ENCODE measurements at places on chromosomes 16 and 17.

DNA sequence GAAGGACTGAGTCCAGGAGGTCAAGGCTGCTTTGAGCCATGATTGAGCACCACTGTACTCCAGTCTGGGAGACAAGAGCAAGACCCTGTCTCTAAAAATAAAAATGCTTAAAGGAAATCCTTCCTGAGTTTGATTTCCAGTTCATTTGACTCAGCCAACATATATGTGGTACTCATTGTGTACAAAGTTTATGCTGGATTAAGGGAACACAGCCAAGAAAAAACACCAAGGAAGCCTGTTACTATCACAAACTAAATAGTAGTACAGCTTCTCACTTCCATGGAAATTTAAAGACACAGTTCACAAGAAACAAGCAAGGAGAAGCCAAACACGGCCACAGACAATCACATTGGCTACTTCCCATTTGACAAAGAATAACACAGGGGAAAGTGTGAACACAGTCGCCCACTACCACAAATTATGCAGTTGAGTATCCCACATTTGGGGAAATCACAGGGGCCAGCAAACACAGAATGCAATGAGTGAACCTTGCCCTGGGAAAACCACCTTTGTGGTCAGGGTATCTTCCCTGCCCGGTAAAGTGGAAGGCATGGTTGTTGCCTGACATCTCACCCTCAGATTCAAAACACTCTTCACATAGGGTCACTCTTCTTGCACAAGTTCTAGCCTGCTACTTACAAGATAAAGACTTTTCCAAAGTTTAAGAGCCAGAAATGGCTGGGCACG, 14.5 kb downstream of the TEX14 start:
- DNase-seq, result no peak

DNA sequence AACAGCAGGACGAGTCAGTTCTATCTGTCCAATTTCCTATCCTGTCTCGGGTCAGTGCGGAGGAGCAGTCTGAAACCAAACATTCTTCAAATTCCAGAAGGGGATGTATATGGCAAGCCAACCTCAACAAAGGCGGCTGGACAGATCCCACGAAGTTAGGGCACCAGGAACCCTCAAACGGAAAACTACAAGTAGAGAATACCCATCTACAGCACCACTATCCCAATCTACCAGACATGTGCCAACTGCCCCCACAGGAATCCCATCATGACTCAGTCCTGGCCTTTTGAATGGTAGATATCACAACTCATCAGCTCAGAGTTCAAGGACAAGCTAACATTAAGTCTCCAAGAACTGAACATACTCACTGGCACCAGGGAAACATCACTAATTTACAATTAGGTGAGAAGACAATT, 2.3 kb downstream of the NAT9 start:
- no peak for DNase-seq

DNA sequence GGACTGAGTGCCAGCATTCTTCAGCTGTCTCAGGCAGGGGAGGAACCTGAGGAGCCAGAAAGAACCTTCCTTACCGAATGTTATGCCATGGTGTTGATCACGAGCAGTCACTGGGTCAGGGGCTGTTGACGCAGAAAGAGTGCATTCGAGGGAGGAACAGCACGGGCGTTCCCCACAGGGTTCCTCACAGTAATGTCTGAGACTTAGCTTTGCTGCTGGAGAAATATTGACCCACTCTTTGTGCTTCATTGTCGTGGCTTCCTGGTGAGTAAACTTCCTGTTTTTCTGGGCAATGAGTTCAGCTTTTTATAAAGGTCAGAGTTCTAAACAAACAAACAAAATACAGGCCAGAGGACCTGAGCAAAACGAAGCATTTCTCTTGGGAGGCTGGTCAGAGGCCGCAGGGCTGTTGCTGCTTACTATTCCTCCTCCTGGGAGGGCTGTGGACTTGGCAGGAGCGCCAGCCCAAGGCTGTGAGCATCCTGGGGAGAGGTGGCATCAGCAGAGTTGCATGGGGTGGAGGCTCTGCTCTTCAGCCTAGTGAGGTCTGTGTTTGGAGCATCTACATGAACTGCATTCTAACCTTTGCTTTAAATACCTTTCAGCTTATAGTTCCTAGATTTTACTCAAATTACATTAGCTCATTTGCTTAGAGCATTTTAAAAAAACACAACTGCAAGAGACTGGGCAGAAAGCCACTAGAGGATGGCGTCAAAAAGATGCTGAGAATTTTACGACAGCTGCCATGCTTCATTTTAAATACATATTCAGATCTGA, 143.1 kb upstream of the CACNG5 start:
- no peak for DNase-seq

DNA sequence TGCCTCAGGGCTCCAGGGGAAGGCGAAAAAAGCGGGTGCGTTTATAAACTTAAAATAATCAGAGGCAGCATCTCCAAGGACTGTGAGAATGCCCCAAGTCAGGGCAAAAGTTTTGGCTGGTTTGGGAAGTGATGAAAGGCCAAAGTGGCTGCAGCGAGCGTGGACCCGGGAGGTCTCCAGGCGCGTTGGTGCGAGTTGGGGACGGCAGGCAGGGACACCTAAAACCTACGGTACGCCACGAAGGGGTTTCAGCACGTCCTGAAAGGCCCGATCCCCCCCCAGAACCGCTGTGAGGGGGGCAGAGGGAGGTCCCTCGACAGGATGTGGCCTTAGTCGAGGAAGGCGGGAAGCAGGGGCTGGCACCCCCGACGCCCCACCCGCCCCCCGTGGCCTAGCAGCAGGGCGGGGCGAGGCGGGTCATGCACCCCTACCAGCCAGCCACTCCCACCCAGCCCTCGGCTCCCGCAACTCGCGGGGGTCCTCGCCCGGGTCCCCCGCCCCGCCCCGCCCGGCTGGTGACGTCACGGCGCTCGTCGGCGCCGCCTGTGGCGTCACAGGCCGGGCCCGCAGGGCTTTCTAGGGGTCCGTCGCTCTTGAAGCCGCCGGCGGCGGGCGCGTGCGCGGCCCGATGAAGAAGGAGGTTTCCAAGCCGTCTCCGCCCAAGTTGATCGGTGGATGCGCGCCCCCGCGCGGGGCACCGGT, at the start of gene MYCBPAP:
Gene MYCBPAP (plus strand): TSS at position 569 of the 702 bp plus-strand sequence. CDS start 236 bp downstream, outside the sequence.
- DNase-seq, result peak; percentile 73

DNA sequence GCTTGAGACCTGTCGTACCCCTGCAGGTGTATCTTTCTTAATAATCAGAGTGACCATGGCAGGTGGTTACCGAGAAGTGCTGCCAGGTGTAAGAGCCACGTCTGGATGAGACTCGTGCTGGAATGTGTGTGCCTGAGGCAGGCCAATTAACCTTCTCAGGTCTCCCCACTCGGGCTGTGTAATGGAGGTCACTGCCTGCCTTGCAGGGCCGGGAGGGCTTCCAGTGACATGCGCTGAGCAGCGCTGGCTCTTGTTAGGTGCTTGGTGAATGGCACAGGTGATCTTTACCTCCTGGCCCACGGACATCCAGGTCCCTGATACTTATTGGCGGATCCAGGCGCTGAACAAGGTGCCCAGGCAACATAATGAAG, 4.6 kb upstream of the GSE1 start:
- no peak for DNase-seq

GRCh38 chr16:17936766-17937402, 399.7 kb downstream of the NPIPA8 start:
- no peak for DNase-seq

DNA sequence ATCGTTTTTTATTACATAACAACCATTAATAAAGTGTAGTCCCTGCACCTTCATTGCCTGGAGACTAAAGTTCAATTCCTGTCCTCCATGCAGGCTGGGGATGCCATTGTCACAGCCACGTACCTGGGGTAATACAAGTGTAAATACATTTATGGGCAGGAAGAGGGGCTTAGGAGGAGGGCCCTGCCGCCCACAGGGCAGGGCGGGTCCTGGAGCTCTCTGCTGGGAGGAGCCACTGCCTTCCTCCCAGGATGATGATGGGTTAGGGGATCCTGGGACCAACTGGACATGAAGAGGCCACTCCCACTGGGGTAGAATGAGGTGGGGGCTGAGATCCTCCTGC, 44.1 kb upstream of the SLC38A10 start:
- no peak for DNase-seq

DNA sequence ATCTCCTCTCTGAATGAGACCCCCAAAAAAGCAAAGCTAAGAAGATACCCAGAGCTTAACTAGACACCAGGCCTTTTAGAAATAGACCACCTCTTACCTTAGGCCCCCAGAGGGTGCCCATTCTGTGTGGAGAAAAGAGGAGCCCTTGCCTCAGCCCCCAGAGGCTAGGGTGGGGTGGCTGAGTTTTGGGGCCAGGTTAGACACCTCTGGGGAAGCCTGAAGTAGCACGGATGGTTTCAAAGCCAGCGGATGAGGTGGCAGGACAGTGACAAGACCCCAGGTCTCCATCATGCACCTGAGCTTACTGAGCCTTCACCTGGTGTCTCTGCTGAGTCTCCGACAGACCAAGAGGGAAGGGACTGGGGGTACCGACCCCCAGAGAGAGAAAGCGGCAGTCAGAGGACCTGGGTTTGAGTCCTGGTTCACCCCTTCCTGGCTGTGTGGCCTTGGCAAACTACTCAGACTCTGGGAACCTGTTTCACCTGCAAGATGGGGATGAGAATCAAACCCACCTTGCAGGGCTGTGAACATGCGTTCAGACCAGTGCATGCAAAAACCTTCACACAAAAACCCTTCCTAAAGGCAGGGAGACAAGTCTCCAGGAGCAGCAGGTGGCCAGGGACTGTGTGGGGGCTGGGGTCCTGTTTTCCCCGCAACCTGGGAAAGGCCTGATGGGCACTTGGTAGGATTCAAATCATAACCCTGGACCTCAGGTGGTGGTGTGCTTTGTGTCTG, 7.7 kb downstream of the SCGB1C2 start:
- no peak for DNase-seq

DNA sequence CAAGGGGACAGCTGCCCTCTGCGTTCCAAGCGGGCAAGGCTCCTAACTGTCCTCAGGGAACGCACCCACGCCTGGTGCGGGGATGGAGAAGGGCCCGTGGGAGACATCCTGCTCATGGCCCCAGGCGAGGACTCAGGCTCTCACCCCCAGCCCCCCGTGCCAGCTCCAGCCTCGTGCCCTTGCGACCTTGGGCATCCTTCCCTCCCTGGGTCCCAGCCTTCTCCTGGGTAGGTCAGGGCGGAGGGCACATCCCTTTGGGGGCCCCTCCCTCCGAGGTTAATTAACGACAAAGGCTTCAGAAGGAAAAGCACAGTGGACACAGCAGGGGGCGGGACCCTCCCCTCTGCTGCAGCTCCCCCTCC, 3.0 kb downstream of the PGAP6 start:
- no peak for DNase-seq

DNA sequence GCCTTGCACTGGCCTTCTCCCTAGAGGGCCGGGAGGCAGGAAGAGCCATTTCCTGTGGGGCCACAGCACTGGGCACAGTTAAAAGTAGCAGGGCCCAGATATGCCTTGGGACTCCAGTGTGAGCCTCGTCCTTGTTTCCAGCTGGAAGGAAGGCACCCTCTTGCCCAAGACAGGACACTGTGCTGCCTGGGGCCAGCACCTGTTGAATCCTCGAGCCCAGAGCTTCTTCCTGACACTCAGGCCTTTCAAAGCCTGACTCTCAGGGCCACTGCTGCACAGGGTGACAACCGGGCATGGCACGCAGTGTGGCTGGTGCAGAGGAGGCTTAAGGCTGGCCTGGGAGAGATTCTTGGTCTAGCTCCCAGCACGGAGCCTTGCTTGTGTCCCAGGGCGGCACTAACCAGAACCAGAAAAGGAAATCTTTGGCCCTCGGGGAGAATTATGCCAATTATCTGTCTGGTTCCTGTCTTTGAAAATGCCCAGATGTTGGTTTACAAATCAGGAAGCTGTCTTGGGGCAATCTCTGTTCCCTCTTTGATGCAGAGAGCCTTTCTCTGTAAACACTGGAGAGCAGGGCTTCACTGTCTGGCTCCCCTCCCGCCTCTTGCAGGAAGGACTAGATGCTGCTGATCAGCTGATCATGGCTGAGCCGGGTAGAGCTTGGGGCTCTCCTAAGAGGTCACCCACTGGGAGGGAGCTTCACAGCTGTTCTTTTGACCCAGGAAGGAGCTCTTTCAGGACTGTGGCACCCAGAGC, 11.1 kb downstream of the LDHD start:
- no peak for DNase-seq
